Stimulated activated CD4-positive, alpha-beta T cell treated with anti-CD3 and anti-CD28 coated beads, Interleukin-1b, Interleukin-23, amount 100 ng/mL, for 1 hour (primary cell): ENCODE measurements at places on chromosomes 13 and 19.

DNA sequence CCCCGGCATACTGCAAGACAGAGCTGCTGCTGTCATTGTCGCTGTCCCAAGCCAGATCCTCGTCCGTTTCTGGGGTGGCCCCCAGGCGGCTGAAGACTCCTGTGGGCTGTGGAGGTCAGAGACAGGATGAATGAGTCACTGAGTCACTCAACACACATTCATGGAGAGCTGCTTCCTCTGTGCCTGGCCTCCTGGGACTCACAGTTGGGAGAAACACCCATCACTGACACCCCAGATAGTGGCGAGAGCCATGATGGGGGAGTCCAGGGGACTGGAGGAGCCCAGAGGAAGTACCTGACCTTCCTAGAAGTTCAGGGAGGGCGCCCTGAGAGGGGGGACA, 26.0 kb downstream of the C19orf47 start:
- no peak for DNase-seq

GRCh38 chr13:59483501-59484145, 680.1 kb downstream of the DIAPH3 start:
- DNase-seq = no peak

- DNase-seq = no peak
Measured at GRCh38 chr19:48123907-48124651, 13.5 kb upstream of the PLA2G4C start.

DNA sequence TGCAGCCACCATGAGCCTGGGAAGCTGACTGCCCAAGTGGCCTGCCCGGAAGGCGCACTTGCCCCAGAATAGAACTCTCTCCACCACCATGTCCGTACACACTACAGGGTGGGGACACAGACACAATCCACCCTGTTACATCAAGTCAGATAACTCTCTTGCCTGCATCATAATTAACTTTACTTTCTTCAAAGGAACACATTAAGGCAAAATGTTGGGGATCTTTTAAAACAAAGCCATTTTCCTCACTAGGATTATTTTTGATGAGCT, 23.3 kb upstream of the VSTM2B start:
- DNase-seq = no peak

- no peak for DNase-seq
Measured at GRCh38 chr13:99648927-99649326, 147.7 kb downstream of the TM9SF2 start.

GRCh38 chr19:38482496-38482895, 49.0 kb downstream of the RYR1 start:
- no peak for DNase-seq

- DNase-seq = no peak
Measured at GRCh38 chr13:62278271-62278670, 862.6 kb upstream of the PCDH20 start.
